IMR-90 (cell line): ENCODE measurements at places on chromosomes 16 and 17. TPM values are rescaled to one million over a fixed set of nuclear protein-coding genes. Genes with fewer than 3 reads are reported as not detected.

DNA sequence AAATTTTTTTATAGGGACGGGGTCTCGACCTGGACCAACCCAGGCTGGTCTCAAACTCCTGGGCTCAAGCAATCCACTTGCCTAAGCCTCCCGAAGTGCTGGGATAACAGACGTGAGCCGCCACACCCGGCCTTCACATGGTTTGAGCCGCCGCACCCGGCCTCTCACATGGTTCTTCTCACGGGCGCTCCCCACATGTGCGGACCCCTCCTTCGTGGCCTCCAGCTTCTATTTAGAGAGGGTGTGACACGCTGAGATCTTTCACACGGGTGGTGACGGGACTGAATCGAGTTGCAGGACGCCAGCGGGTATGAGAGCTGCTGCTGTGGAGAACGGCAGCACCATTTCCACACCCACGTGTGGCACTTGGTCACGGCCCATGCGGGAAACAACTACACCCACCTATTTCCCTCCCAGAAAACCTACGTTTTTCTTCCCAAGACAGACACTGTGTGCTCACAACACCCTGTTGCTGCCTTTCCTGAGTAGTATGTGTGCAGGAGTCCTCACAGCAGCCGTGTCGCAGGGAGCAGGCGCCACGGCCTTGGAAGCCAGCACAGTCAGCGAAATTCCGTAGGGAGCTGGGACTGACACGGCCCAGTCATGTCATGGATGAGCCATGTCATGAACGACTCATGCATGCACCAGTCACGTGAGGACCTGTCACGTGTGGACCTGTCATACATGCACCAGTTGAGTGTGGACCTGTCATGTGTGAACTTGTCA lies 20.1 kb upstream of the ACSF3 start:
- no peak for DNase-seq

Gene DOC2A
- total RNA-seq: under 0.01 TPM in 1 of 2 replicates, not detected in the other

Gene TLCD2
- total RNA-seq: 0.72 and 0.83 TPM in 2 replicates

DNA sequence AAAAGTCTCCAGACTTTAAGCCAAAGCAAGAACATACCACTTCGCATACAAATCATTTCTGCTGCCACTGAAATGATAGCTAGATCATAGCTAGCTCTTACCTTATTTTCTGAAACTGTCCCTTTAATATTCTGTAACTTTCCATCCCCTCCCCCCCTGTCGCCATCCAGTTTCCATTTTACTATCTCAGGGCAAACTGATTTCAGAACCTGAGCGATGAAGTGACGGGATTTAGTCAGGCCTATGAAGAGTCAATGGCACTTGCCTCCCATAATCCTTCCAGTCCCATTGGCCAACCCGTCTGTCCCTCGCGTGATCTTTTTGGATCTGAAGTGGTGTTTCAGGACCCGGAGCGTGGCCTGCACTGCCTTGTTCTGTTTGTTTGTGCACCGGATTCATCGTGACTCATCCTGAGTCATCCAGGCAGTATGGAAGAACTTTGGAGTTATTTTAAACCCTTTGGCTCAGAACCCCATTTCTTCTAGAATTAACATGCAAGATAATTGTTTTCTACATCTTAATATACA lies 199.8 kb upstream of the CHMP6 start:
- DNase-seq: peak; percentile 100

Gene CCDC200
- not detected in 2 replicates for total RNA-seq

- DNase-seq: peak; percentile 99
These were observed 10.6 kb upstream of the HOXB2 start for GRCh38 chr17:48555258-48556228.

Gene CA5A
- not detected in 2 replicates for total RNA-seq

DNA sequence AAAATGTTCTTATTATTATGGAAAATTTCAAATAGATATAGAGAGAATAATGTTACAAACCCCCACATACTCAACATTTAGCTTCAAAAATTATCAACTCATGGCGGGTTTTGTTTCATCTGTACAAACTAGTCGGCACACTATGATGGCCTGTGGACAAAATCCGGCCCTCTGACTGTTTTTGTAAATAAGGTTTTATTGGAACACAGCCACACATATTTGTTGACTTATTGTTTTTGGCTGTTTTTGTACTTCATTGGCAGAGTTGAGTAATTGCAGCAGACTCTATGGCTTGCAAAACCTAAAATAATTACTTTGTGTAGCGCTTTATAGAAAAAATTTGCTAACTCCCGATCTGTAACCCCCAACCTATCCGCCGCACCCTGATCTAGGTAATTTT lies 41.4 kb upstream of the CLEC18A start:
- DNase-seq: no peak

DNA sequence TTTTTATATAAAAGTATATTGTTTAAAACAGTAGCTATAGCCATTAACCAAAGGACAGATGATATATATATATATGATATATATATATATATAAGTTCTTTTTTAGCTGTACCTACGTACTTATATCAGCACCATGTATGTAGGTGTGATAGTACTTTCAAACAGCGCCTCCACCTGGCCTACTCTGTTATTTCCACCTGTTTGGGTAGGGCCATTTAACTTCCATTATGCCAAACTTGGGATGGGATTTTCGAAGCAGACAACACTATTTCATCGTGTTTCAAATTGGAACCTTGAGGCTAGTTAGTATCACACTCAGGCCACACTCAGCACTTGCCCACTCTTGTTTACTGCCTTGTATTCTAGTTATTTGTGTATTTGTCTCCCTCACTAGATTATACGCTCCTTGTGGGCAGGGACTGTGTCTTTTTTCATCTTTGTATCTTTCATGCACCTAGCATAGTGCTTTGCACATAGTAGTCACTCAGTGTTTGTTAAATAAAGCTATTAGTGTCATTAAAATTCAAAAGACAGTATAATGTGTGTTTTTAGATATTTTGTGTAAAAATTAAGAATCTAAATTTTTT lies 11.8 kb upstream of the CLTC start:
- DNase-seq: no peak

- no peak for DNase-seq
These were observed 27.1 kb downstream of the GINS3 start for GRCh38 chr16:58419241-58419990.

- DNase-seq: no peak
These were observed 60.7 kb upstream of the TEX2 start for GRCh38 chr17:64323774-64324173.

DNA sequence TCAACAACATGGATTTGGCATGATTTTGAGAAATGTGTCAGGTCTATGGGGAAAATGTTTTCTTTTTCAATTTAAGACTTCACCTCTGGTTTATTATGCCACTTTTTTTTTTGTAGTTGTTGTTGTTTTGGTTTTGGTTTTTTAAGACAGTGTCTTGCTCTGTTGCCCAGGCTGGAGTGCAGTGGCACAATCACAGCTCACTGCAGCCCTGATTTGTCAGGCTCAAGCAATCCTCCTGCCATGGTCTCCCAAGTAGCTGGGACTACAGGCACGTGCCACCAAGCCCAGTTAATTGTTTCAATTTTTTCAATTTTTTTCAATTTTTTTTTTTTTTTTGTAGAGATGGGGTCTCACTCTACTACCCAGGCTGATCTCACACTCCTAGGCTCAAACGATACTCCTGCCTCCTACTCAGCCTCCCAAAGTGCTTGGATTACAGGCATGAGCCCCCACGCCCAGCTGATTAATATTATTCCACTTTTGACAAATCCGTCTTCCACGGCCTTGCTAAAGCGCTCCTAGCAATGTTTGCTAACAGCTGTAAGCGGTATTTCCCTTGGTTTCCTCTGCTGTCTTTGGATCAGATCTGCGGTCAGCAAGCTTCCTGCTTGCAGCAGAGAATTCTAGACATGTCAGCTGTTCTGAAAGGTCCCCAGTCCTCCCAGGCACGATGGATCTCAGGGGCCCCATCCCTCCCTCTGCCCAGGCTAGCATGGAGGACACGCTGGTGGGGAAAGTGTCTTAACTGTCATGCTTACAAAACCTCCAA lies 7.0 kb upstream of the MILR1 start:
- peak; percentile 54 for DNase-seq
